ENCODE measurements at places on chromosomes 1 and 21.

GRCh38 chr1:180096584-180097325 is 57.9 kb upstream of the QSOX1 start:
- no peak for DNase-seq

DNA sequence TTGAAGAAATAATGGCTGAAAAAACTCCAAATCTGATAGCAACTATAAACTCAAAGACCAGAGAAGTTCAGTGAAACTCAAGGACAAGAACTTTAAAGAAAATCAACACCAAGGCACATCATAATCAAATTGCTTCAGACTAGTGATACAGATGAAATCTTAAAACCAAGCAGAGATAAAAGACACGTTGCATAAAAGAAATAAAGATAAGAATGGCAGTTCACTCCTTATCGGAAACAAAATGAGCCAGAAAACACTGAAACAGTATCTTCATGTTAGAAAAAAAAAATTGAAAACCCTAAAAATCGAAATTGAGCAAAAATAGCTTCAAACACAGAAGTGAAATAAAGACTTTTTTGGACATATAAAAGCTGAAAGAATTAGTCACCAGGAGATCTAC is 4.6 kb upstream of the RAB4A start:
- DNase-seq = no peak

- no peak for DNase-seq
Measured at GRCh38 chr1:90220941-90221693, 226.2 kb downstream of the ZNF326 start.

DNA sequence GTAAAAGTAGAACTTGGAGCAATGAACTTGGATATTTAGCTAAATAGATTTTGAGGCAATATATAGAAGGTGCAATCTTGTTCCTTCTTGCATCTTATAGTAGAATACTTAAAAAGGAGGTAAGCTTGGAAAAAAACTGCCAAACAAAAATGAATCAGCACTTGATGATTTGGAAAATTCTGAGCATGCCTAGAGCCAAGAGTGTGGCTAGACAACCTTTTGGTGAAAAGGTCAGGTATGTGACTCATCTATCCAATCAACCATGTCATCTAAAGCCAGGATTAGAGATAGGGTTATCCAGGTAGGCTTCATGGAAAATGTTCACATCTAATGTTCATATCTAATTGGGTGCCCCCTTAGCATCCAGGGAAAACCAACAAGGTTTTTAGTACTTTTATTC is 515.0 kb downstream of the COL11A1 start:
- DNase-seq = no peak

- DNase-seq = no peak
Measured at GRCh38 chr1:121516234-121516967, 331.6 kb downstream of the SRGAP2C start.

GRCh38 chr1:103365860-103366569 is 159.5 kb upstream of the RNPC3 start:
- no peak for DNase-seq

GRCh38 chr1:39226836-39227235 is 22.3 kb downstream of the MACF1 start:
- DNase-seq = no peak

GRCh38 chr1:226086776-226087175 is 24.3 kb downstream of the H3-3A start:
- DNase-seq = no peak

GRCh38 chr1:211813590-211813989 is 17.0 kb downstream of the LPGAT1 start:
- no peak for DNase-seq

GRCh38 chr1:198725090-198725489 is 86.2 kb downstream of the PTPRC start:
- no peak for DNase-seq

DNA sequence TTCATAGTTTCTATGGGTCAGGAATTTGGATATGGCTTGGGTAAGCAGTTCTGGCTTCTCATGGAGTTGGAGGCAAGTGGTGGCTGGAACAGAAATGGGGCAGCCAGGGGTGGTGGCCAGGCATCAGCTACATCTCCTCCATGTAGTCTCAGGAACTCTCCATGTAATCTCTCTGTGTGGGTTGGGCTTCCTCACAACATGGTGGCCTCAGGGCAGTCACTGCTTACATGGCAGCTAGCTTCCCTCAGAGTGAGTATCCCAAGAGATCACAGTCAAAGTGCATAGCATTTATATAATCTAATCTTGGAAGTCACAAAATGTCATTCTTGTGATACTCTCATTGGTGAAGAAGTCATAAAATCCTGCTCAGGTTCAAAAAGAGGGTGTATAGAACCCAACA is 25.7 kb downstream of the MR1 start:
- no peak for DNase-seq

GRCh38 chr1:52633291-52633754 is 355 bp downstream of the SHISAL2A start:
- no peak for DNase-seq

GRCh38 chr1:205319081-205320018 is 2.2 kb downstream of the NUAK2 start:
- no peak for DNase-seq

- DNase-seq = no peak
Measured at GRCh38 chr1:158002022-158002630, 8.7 kb downstream of the KIRREL1 start.

GRCh38 chr21:41321908-41322495 is 5.4 kb downstream of the FAM3B start:
- DNase-seq = no peak

DNA sequence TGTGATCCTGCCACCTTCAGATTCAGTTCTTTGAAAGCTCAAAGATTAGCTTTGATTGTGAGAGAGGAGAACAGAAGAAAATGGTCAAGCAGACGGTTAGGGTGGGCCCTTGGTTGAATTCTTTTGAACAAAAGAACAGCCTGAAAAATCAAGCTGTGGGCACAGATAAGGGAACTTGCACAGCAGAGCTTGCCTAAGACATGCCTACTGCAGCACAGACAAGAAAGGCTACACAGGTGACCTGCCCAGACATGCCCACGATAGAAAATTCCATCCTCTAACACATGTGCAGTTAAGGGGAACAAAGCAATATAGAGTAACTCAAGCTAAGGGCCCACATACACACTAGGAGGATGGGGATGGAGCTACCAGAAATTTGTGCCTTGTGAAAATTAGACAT is 512.5 kb upstream of the LRRC7 start:
- DNase-seq = no peak

- DNase-seq = no peak
Measured at GRCh38 chr21:46008893-46009621, 27.5 kb downstream of the COL6A1 start.

GRCh38 chr1:109457819-109458218 is 8.5 kb upstream of the SYPL2 start:
- no peak for DNase-seq

DNA sequence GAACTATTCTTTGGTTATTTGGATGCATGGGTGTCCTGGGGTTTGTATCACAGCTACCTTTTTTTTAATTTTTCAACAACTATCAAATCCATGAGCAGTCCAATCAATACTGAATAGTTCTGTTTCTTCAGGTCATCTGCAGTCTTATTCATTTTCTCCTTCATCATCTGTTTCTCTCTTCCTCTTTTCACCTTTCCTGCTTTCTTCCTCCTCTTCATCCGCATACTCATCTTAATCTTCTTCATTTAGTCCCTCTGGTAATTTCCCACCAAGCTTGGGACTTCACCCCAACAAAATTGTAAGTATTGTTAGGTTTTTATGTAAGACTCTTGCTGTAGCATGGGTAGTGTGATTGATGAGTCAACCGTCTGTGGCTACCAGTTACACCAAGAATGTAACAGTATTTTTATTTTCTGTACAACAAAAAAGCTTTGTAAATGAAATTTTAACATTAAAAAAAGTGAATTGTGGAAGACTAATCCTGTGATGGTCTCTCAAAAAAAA is 184.1 kb upstream of the RNPC3 start:
- no peak for DNase-seq

DNA sequence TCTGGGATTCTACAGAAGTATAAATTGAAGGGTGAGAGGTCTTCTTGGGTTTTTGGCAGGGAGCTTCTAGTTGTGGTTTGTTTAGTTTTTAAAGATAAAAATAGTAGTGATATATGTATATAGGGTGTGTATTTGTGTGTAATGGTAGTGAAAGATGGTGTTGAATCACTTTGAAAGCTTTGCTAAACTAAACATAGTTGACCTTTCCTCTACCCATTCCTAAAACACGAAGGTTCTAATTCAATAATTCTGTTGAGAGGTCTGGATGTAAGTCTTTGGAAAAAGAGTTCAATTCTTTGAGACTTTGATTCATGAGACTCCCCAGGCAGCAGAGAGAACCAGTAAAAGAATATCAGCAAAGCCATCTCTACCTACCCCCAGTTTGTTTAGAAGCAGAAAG is 247.9 kb upstream of the DUSP10 start:
- DNase-seq = no peak
